ENCODE measurements at places on chromosomes 1 and 21.

DNA sequence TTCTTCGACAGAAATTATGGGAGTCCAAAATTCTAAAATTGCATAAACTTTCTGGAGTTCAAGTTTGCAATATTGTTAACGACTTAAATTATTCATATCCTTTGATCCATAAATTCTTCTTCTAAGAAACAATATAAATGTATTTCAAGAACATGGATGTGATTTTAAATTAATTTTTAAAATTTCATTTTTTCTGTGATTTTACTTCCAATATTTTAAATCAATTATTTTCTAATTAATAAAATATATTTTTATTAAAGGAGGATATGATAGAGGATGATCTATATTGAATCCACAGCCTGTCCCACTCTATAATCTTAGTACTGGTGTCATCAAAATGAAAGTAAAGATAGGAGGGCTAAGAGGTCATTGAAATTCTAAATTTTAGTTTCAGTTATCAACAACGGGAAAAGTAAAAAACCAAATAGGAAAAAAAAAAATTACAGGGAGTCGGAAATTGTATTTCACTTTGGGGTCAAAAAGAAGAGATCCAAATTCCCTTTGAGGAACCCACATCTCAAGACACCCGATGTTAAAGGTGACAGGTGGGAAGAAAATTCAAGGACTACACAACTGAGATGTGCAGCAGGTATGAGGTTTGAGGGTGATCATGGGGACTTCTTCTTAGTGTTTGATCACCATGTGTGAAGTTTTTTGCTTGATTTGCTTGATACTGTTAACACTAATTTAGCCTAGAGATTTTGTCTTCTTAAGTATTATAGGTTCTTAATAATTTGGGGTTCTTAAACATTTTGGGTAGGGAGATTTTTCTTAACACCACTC, 154.8 kb upstream of the RGS18 start:
- no peak for DNase-seq

DNA sequence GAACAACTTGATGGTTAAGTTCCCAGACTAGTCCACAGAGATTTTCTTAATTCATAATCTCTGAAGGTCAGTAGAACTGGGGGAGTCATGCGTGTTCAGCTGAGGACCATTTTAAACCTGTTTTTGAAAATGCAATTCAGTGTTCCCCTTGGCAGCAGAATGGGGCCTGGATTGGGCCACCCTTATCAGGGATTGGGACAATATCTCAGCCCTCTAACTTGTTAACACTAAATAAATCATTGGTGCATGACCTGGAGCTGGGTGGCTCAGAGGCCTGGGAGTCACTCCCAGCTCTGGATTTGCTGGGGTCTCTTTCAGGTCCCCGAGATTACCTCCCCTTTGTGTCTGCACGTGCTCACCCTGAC, 55.3 kb downstream of the MRPS6 start:
- DNase-seq, result no peak

DNA sequence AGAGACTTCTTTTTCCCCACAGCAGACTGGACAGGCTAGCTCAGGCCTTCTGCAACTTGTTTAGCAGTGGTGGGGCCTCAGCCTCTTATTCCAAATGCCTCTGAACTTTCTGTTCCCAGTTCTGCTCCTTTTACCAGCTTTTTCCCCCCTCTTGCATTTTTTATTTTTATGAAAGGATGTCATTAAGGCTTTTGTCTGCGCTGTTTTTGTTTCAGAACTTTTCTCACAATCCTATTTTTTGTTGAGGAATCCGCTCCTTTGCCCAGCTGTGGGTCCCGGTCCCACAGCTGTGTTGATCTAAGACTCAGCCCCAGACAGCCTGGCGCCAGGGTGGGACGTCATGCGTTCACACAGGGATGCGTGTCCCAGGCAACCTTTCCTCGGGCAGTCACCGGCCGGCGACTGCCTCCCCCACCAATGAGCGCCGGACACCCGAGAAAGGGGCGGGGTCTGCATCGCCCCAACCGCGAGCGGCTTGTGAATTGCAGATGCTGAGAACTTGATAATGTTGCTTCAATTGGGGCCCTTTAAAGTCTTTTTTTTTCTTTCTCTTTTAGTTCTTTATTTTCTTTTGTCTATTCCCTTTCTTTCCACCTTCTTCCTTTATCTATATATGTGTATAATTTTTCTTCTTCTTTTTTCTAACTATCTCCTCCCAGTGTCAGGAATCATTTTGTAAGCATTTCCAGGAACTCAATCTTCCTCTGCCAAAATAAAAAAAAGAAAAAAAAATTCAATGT, 3.0 kb upstream of the ID3 start:
- DNase-seq, result no peak

GRCh38 chr1:112704391-112704933, 2.5 kb downstream of the RHOC start:
- no peak for DNase-seq

DNA sequence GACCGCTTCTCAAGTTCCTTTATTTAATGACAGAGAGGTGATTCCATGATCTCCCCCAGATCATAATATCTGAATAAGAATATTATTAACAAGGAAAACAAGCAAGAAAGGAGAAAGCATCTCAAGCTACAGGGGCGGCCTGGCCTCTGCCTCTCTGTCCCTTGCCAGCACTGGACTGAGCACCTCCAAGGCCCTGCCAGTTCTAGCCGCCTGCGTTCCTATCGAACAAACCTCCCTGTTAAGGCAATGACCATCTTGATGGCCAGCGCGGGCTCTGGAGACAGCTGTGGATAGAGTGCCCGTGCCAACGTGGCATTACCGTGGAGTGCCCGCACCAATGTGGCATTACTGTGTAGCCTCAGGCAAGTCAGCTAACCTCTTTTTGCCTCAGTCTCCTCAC, 84.8 kb downstream of the NPHP4 start:
- no peak for DNase-seq

GRCh38 chr21:44089001-44089911, 17.9 kb upstream of the PWP2 start:
- DNase-seq, result peak; percentile 23

GRCh38 chr21:43972850-43973633, 39.1 kb upstream of the TRAPPC10 start:
- DNase-seq, result no peak

- DNase-seq, result no peak
Observed at GRCh38 chr1:201245082-201245481, 38.2 kb upstream of the PKP1 start.

Measured in activated T-cell treated with anti-CD3 and anti-CD28 coated beads for 1 hour (primary cell).